ENCODE measurements at places on chromosomes 16 and 17. TPM values are rescaled to one million over a fixed set of nuclear protein-coding genes. Genes with fewer than 3 reads are reported as not detected.

DNA sequence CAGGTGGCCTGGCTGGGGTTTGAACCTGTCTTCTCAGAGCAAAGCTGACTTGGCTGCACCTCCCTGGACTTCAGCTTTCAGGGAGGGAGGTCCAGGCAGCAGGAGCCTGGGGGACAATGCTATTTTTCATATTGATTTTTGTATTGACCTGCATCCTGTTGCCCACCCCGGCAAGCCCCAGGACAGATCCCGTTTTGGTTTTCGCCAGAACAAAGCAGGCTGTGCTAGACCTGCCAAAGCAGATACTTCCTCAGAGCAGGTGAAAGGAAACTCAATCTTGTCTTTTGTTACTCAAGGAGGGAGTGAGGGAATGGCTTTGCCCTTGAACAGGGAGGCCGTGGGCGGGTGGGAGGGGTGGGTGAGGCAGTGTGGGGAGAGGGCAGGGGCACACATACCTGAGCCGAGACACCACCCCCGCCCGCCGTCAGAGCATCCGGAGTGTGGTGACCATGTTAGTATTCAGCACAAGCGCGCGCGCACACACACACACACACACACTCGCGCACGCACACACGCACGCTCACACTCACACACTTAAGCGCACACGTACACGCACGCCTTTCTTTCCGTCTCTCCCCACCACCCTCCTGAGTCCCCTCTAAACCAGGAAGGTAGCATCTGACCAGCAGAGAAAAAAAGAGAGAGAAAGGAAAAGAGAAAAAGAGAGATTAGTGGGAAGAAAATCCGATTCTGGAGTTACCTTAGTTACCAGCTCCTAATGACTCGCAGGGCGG is 59.5 kb downstream of the RAI1 start:
- DNase-seq = no peak

DNA sequence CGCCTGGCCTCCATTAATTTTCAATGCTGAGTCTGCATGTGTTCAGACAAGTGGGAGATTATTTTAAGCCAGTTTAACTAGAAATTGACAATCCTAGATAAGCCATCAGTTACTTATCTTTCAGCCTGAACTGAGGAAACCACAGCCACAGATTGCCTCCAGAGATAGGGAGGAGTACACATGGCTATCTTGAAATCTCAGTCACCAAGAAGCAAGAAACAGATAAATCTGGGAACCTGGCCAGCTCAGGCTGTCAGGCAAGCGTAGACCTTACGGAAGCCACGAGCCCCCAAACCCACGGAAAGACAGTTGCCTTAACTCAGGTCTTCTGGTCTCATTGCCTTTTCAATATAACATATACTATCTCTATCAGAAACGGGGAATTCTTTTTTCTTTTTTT is 2.0 kb upstream of the GLG1 start:
- DNase-seq = no peak

DNA sequence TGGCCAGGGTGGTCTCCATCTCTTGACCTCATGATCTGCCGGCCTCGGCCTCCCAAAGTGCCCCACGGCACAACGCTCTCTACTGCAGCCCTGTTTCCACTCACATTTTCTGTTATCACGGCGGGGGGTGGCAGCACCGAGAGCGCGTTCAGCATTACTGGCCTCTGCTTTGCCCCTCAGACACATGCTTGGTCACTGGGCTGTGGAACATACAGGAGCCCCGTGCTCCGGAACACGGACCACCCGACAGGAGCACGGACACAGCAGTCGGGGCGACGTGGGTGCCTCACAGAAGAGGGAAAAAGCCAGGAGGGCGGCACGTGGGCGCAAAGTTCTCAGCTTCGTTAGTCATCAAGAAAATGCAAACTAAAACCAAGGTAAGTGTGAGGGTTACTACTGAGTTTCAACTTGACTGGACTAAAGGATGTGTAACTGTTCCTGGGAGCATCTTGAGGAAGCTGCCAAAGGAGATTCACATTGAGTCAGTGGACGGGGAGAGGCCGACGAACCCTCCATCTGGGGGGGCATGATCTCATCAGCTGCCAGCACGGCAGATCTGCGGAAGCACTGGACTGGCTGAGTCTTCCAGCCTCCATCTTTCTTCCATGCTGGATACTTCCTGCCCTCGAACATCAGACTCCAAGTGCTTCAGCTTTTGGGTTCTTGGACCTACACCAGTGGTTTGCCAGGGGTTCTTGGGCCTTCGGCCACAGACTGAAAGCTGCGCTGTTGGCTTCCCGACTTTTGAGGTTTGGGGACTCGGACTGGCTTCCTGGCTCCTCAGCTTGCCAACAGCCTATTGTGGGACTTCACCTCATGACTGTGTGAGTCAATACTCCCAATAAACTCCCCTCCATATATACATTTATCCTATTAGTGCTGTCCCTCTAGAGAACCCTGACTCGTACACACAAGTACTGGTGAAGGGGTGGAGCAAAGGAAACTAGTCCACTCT is 106.8 kb downstream of the ZNF778 start:
- no peak for DNase-seq

The GABARAP gene
- total RNA-seq = 587 TPM

DNA sequence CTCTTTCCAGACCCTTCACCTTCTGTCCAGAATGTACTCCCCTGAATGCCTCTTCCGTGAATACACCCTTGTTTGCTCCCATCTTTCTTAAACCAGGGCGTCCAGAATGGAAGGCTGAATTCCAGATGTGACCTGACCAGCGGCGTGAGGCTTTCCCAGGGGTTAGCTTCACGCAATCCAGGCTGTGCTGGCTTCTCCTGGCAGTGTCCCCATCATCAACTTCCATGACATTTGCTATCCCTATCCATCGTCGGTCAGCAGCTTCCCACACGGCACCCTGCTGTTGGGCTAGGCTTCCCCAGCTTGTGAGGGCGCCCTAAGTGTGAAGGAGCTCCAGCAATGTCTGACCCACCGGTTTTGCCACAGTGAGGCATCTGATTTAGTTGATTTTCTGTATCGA is 339.8 kb upstream of the TNRC6C start:
- DNase-seq = no peak

GRCh38 chr16:67855789-67856188 is 8.3 kb upstream of the CENPT start:
- no peak for DNase-seq
